ENCODE measurements at places on chromosomes 5 and 9. TPM values are rescaled to one million over a fixed set of nuclear protein-coding genes. Genes with fewer than 3 reads are reported as not detected.

- DNase-seq, result no peak
Observed at GRCh38 chr5:149326611-149327010, 18.7 kb upstream of the GRPEL2 start.

PAM gene
- total RNA-seq, result 85.2 TPM

CARTPT gene
- not detected for total RNA-seq

OTP gene
- total RNA-seq, result not detected

SLC6A18 gene
- not detected for total RNA-seq

DNA sequence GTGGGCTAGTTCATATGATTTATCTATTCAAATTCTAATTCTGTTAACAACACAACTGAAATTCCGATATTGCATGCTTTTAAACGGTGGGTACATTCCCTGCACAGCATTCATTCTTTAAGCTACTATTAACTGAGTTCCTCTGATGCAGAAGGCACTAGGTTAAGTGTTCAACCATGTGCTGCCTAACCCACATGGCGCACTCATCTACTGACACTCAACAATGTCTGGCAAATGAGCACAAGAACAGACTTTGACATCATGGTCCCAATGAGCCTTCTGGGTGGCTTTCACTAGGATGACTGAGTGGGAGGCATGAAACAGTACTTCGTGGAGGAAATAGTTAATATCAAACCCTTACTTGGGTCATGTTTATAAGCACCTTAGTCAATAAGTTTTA, 10.2 kb downstream of the NREP start:
- no peak for DNase-seq

PARP8 gene
- 48.7 TPM for total RNA-seq

DNA sequence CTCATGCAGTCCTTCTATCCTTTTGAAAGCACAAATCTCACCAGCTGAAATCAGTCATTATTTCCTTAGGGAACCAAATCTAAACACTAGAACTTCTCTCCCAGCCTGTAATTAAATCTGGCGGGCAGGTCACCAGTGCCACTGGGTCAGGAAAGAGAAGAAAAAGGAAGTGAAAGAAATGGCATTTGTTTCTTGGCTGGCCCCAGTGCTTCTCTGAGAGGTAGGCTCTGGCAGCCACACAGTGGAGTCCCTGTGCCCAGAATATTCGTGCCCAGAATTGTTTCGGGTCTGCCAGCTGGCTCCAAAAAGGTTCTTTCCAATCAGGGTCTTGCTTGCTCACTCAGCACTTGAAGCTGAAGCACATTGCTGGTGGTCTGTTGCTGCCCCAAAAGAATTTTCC, 133.9 kb upstream of the MTAP start:
- DNase-seq, result no peak

Data from occipital lobe (tissue), 3 donors.